ENCODE measurements at places on chromosomes 12 and 14. TPM values are rescaled to one million over a fixed set of nuclear protein-coding genes. Genes with fewer than 3 reads are reported as not detected.

DNA sequence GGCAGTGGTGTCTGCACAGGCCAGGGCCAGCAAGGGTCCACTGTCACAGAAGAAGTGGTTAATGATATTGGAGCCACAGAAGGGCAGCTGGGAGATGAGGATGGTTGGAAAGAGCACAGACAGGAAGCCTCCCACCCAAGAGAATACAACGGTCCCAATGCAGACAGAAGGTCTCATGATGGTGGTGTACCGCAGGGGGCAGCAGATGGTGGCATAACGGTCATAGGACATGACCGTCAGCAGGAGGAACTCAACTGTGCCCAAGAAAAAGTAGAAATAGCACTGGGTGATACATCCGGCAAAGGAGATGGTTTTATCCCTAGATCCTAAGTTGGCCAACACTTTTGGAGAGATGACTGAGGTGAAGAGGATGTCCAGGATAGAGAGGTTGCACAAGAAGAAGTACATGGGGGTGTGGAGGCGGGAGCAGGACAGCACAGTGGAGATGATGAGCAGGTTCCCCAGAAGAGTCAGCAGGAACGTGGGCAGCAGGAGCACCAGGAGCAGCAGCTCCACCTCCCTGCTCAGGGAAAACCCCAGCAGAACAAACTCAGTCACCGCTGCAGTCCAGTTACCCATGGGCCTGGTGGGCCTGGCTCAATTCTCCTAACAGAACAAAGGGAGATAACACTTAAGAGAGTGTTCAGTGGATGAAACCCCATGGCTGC is 9.8 kb downstream of the OR6J1 start:
- ATAC-seq, result no peak

The RND1 gene
- 10.3 TPM for total RNA-seq

DNA sequence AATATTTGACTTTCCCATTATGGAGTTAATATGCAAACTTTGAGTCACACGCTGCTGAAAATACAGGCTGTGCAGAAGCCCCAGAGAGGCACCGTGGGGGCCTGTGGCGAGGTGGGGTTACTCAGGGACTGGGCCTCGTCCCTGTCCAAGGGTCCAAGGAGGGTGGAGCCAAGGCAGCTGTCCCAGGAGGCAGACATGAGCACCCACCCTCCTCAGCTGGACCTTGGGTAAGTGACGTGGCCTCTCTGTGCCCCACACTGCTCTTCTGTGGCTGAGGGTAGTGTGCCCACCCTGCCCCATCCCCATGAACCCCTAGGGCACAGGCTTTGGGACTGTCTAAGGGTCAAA is 39.4 kb downstream of the FAM222A start:
- no peak for ATAC-seq

DNA sequence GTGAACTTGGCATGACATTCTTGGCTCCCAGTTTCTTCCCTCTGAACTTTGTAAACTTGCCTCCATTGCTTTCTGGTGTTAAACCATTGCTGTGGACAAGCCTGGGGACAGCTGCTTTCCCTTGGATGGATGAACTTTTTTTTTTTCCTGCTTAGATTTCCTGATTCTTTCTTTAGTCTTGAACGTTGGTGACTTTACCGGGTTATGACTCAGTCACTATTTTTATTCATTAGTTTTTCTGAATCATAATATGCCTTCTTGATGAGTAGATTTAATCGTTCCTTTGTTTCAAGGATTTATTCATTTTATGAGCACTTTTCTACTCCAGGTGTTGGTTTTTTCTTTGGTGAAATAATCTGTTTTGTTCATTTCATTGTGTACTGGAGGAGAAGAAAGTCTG is 155.0 kb upstream of the RTL1 start:
- no peak for ATAC-seq

DNA sequence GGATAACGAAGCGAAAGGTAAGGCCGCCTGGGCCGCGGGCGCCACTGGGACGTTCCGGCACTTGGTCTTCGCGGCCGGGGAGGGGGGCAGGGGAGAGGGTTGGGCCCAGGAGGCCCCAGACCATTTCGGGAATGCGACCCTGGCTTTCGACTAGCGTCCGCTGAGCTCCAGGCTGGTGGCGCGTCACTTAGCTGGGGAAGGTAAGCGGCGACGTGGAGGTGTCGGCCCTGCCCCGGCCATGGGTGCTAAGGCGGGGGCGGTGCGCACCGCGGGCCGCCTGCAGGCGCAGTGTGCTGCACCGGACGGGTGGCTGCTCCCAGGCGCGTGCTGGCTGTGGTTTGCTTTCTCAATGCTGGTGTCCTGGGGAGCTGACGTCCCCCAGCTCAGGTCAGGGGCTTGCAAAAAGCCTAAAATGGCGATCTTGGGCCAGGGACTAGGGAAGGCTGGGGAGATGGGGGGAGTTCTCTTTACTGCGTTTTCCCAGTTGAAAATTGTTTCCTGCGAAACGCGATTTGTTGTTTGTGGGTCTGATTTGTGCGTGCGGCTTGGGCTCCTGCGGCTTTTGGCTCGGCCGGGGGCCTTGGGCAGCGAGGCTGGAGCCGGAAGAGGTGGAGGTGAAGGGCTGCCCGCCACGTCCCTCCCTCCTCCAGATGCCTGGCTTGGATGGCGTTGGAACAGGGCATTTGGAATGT is 1.2 kb downstream of the HOXC10 start:
- ATAC-seq, result no peak

DNA sequence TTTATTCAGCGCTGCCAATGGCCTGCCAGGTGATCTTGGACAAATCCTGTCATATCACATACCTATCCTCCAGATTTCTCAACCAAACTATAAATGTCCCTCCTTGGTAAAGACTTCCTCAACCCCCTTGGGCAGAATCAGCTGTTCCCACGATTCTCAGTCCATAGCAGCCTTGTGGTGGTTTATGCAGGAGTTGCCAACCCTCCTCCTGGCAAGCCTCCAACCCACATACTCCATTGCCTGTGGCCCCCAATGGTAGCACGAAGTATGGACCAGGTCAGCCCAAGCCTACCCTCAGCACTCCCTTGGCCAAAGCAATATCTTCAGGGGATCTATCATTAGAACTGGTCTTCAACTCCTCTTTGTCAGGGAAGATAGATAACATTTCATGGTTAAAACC is 27.0 kb downstream of the FBLN5 start:
- no peak for ATAC-seq

- no peak for ATAC-seq
These were observed 90.8 kb downstream of the NPAS3 start for GRCh38 chr14:33029511-33029910.

DNA sequence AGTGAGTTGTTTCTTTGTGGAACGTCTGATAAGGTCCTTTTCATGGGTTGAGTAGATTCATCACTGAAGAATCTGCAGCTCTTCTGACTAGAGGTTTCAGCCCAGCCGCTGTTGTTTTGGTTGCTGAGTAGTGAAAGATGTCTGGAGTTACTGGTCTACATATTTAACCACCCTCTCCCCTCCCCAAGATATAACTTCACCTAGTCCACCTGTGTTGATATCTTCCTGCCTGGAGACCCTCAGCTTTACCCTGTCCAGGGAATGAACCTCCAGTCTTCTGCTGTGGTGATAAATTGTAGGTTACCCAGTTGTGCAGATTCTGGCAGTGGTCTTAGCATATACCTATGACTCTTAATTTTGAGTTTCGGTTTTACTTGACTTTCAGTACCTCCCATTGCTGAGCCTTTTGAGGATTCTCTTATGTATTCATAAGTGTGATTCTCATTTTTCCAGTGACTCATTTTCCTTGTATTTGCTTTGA is 62.9 kb downstream of the CCDC91 start:
- ATAC-seq, result no peak

DNA sequence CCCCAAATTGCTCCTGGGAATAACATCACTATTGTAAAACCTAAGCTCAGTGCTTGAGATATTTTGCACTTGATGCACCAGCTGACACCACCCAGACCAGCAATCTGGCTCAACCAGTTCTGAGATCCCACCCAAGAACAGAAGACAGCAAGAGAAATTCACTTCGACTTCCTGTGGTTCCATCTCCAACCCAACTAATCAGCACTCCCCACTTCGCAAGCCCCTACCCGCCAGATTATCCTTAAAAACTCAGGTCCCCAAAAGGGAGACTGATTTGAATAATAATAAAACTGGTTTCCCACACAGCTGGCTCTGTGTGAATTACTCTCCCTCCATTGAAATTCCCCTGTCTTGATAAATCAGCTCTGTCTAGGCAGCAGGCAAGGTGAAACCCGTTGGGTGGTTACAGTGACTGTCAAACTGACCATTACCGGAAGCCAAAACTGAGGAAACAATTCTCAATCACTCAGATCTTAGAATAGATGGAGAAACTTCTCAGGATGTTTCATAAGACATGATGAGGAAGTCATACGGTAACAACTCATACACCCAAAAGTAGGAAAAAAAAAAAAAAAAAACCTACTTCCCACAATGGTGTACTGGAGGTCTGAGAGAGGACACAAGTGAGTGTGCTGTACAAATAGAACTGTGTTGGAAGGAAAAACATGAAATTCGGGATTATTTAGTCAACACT is 92.4 kb downstream of the TMTC1 start:
- ATAC-seq, result no peak

The BCL2L14 gene
- 0.78 TPM for total RNA-seq

The SEC23A gene
- 70.2 TPM for total RNA-seq

DNA sequence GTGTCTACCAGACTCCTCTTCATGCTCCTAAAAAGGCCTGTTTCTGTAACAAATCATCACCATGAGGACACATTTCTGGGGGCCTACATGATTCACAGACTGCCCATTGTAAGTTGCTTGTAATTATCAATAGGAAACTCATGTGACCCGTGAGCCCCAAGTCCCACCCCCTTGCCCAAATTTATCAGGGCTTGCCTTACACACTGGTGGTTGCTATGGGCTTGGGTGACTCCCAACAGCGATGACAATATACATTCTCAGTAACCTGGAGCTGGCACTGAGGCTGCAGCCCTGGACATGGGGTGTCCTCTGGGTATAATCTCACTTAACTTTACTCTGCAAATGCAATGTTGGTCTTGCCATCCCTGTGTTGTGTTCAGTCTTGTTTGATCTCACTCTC is 149.2 kb downstream of the NRXN3 start:
- no peak for ATAC-seq

The MIP gene
- 1.4 TPM for total RNA-seq

The KRT72 gene
- not detected for total RNA-seq

The CYP46A1 gene
- total RNA-seq, result 3.8 TPM

The MYH6 gene
- 0.10 TPM for total RNA-seq
